ENCODE measurements at places on chromosomes 12 and 14. TPM values are rescaled to one million over a fixed set of nuclear protein-coding genes. Genes with fewer than 3 reads are reported as not detected.

Gene NPFF
- polyA plus RNA-seq, result not detected

Gene PAX9
- not detected for polyA plus RNA-seq

Gene RTL1
- not detected for polyA plus RNA-seq

Gene CAPRIN2
- 9.9 TPM for polyA plus RNA-seq

Gene CHGA
- polyA plus RNA-seq, result 0.07 TPM

Gene SCNN1A
- polyA plus RNA-seq, result 0.15 TPM

Gene SYNDIG1L
- polyA plus RNA-seq, result not detected

Gene EXD2
- 7.2 TPM for polyA plus RNA-seq

Gene EFS
- polyA plus RNA-seq, result 2.4 TPM

Gene GCH1
- polyA plus RNA-seq, result 1.9 TPM

DNA sequence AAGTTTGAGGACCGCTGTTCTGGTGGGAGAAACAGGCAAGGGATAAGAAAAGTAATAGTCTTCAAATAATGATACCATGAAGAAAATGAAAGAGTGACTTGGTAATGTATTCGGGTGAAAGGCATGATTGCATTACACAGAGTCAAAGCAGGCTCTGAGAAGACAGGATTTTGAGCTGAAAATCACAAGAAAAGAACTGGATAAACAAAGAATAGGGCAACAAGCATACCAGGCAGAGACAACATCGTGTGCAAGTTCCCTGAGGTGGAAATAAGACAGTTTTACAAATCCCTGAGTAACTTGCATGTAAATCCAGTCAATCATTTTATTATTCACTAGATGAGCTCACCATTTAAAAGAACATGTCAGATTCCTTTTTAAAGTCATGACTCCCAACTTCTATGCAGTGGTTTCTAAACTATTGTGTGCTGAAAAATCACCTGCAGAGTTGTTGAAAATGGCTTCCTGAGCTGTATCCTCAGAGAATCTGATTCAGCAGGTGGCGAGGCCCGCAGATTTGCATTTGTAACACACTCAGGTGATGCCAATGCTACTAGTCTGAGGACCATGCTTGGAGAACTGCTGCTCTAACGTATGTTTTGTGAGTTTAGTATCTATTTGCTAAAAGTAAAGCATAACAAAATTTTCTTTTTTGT, 133.0 kb upstream of the ABCD2 start:
- H3K4me1 ChIP-seq, result no peaks in the 10 kb centered on the region
- no peaks in the 10 kb centered on the region for H3K27me3 ChIP-seq
- no peak for DNase-seq

DNA sequence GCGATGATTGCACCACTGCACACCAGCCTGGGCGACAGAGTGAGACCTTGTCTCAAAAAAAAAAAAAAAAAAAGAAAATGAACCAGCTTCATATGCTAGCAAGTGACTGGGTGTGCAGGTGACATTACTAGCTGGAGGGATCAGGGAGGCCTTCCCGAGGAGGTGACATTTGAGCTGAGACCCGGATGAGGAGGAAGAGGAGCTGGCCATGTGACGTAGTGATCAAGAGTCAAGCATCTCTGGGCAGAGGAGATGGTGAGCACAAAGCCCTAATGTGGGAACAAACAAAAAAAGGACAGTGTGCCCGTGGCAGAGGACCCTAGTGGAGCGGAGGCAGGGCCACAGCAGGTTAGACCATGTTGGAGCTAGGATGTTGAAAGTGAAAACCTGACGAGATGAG, 3.5 kb upstream of the PTPN6 start:
- H3K36me3 ChIP-seq, result peaks cover 16% of the 10 kb centered on the region
- no peak for DNase-seq
- H3K4me3 ChIP-seq, result no peak overlapping the region
- no peaks in the 10 kb centered on the region for H3K27me3 ChIP-seq
- no peak overlapping the region for H3K27ac ChIP-seq
- peaks cover 29% of the 10 kb centered on the region for H3K4me1 ChIP-seq

- peak overlapping the region; percentile 97 for H3K27ac ChIP-seq
- H3K36me3 ChIP-seq, result no peaks in the 10 kb centered on the region
- peak; percentile 85 for DNase-seq
These were observed 3.7 kb downstream of the TMEM253 start for GRCh38 chr14:21104448-21105060.

DNA sequence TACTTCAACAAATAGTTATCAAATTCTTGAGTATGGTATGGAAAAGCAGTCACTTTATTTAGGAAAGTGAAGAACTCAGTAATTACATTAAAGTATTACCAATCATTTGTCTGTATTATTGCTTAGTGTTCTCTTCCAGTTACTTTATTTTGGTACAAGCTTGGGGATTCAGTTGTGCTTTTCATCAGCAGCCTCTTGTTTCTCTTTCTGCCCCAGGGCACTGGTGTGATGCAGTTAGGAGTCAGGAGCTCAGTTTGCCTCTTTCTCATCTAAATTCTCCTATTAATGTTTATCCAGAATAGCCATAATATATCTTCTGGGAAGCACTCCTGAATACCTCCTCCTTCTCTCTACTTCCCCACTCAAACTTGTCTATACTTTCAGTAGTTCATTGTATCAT, 25.7 kb downstream of the PMCH start:
- DNase-seq, result no peak
- H3K4me1 ChIP-seq, result peaks cover 11% of the 10 kb centered on the region
- H3K4me3 ChIP-seq, result no peak overlapping the region
- H3K36me3 ChIP-seq, result no peaks in the 10 kb centered on the region

DNA sequence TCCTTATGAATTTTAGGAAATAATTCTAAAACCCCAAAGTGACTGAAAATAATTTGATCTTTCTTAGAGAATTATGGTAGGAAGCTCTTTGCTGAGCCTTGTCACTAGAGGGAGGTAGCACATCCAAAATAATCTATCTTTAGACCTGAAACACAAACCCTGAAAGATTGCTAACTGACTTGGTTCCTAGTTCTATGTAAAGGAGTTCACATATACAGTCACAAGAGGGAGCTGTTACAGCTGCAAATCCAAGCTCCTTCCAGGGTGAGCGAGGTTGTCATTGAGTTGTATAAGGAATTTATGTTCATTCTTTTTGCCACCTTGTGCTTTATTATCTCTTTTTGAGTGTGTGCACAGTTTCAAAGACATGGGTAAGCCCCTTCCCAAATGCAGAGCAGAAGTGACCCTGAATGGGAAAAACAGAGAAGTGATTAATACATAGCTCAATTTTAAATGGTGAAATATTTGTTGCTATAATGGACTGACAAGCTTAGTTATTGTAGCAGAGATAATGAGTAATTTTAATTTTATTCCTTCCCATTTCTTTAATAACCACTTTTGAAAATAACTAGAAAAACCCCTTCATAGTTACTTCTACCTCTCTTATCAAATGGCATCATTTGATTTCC, 387.9 kb downstream of the DAD1 start:
- H3K27me3 ChIP-seq, result no peaks in the 10 kb centered on the region
- no peaks in the 10 kb centered on the region for H3K36me3 ChIP-seq
- no peaks in the 10 kb centered on the region for H3K4me1 ChIP-seq
- no peak overlapping the region for H3K27ac ChIP-seq
- H3K4me3 ChIP-seq, result no peak overlapping the region

- no peak overlapping the region for H3K27ac ChIP-seq
- no peaks in the 10 kb centered on the region for H3K4me1 ChIP-seq
- H3K4me3 ChIP-seq, result no peak overlapping the region
- peaks cover 3% of the 10 kb centered on the region for H3K27me3 ChIP-seq
These were observed 165.5 kb upstream of the NOS1 start for GRCh38 chr12:117526757-117527478.

DNA sequence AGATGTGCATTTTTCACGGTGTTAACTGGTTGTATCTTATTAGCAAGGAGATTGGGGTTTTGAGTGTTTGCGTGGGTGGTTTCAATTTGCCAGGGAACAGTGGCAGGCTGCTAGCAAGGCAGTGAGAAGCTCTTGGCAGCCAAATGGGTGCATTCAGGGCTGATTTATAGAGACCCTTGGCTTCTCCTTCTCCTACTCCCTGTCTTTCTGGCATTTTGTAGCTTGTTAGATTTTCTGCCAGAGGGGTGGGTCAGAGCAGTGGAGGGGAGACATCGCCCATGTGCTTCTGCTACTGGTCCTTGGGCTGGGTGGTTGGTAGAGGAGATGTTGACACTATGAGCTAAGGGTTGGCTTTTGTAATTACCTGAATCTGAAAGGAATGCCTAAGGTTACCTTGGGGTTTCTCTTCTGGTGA, 9.6 kb downstream of the CALM1 start:
- H3K4me3 ChIP-seq, result no peak overlapping the region
- H3K36me3 ChIP-seq, result peaks cover 70% of the 10 kb centered on the region
- H3K4me1 ChIP-seq, result peaks cover 46% of the 10 kb centered on the region

- no peaks in the 10 kb centered on the region for H3K27me3 ChIP-seq
- no peak overlapping the region for H3K27ac ChIP-seq
- H3K4me3 ChIP-seq, result no peak overlapping the region
- no peaks in the 10 kb centered on the region for H3K4me1 ChIP-seq
- no peaks in the 10 kb centered on the region for H3K36me3 ChIP-seq
These were observed 116.8 kb upstream of the PRICKLE1 start for GRCh38 chr12:42706321-42706720.

GRCh38 chr12:46808955-46809697, 16.7 kb downstream of the SLC38A4 start:
- DNase-seq, result no peak
- no peaks in the 10 kb centered on the region for H3K4me1 ChIP-seq
- no peaks in the 10 kb centered on the region for H3K27me3 ChIP-seq
- H3K36me3 ChIP-seq, result no peaks in the 10 kb centered on the region

GRCh38 chr14:29645117-29645516, 282.5 kb downstream of the PRKD1 start:
- H3K36me3 ChIP-seq, result no peaks in the 10 kb centered on the region
- no peak overlapping the region for H3K4me3 ChIP-seq
- no peak for DNase-seq
- no peaks in the 10 kb centered on the region for H3K4me1 ChIP-seq
- no peaks in the 10 kb centered on the region for H3K27me3 ChIP-seq

DNA sequence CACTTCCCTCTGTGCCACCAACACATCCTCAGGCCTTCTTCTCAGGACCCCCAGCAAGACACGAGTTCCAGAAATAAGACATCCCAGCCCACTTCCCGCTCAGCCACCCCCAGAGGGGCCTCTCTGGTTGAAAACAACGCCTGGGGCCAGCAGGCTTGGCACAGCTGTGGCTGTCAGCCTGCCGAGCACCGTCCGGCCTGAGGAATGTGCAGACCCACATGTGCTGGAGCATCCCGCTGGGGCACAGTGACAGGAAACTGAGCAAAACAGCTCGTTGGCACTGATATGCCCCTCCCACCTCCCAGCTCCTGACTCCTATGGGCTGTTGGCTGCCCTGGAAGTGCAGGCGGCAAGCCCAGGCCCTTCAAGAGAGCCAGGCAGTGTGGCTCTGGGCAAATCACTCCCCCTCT, 1.4 kb downstream of the SYNE3 start:
- H3K4me3 ChIP-seq, result no peak overlapping the region
- no peaks in the 10 kb centered on the region for H3K36me3 ChIP-seq
- H3K27me3 ChIP-seq, result no peaks in the 10 kb centered on the region
- H3K4me1 ChIP-seq, result peaks cover 55% of the 10 kb centered on the region
- H3K27ac ChIP-seq, result peak overlapping the region; percentile 89
- DNase-seq, result peak; percentile 74

DNA sequence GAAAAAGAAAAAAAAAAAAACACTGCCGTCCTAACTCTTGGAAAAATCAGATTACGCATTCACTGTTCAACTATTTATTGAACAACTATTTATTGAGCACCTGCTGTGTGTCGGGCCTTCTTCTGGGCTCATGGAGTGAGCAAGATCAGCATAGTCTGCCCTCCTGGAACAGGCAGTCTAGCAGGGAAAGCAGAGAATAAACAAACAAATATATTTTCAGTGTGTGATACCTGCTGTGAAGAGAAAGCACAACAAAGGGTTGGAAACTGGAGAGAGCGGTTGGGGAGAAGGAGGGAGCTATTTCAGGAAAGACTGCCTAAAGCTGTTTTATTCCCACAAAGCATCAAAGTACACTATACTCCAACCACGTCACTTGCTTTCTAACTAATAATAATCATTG, 10.8 kb downstream of the PROX2 start:
- peaks cover 9% of the 10 kb centered on the region for H3K4me1 ChIP-seq
- no peak for DNase-seq
- H3K27me3 ChIP-seq, result no peaks in the 10 kb centered on the region
- no peak overlapping the region for H3K27ac ChIP-seq
- H3K36me3 ChIP-seq, result no peaks in the 10 kb centered on the region

DNA sequence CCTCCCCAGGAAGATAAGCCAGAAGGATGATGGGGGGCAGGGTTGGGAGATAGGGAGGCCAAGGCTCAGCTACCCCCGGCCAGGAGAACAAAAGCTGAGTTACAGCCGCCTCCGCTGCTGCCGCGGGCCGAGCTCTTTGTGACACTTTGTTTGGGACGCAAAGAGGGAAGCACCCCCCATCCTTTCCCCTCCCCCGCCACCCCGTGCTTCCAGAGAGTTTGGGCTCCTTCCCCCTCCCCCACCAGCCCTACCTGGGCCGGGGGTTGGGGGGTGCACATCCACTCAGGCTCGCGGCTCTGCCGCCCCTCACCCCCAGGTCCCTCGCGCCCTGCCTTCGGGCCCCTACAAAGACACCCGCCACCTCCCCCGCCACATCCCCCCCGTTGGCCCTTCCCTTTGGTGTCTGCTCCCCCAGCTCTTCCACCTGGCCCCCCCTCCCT, 799 bp downstream of the ZNF219 start:
- DNase-seq, result no peak
- H3K36me3 ChIP-seq, result peaks cover 5% of the 10 kb centered on the region
- H3K4me3 ChIP-seq, result peak overlapping the region; percentile 40
- H3K27me3 ChIP-seq, result no peaks in the 10 kb centered on the region
- peak overlapping the region; percentile 93 for H3K27ac ChIP-seq

DNA sequence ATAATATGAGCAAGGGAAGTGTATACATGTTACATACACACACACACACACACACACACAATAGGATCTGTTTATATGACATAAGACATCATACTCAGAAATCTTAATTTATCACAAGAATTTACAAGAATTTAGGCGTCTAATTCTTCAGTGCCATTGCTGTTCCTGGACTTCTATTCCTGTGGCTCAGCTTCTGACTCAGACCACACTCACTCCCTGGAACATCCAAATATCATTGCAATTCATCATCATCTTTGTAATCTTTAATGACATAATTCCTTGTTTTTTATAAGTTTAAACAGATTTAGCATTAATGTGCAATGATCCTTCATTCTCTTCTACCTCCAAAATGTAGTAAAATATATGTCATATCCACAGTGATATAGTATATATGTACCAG, 544.2 kb downstream of the FOXG1 start:
- H3K4me1 ChIP-seq, result no peaks in the 10 kb centered on the region
- no peak for DNase-seq
- H3K4me3 ChIP-seq, result no peak overlapping the region
- no peaks in the 10 kb centered on the region for H3K27me3 ChIP-seq
